GM10248 (cell line): ENCODE measurements at places on chromosomes 16 and 17.

- DNase-seq, result no peak
Measured at GRCh38 chr16:1997494-1998359, 8.0 kb downstream of the SYNGR3 start.

DNA sequence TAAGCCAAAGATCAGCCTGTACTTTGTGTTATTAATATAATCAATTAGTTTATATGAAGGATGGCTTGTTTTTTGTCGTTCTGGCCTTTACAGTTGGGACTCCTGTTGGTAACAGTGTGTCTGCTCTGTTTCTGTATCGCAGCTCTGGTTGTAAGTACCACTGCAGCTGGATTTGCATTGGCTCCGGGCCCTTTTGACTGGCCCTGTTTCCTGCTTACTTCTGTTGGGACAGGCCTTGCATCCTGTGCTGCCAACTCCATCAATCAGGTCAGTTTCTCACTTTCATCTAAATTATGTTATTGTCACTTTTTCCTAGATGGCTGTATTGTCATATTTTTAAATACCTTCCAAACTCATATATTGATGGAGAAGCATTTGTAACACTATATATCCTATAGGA lies 32.7 kb downstream of the COX10 start:
- no peak for DNase-seq

DNA sequence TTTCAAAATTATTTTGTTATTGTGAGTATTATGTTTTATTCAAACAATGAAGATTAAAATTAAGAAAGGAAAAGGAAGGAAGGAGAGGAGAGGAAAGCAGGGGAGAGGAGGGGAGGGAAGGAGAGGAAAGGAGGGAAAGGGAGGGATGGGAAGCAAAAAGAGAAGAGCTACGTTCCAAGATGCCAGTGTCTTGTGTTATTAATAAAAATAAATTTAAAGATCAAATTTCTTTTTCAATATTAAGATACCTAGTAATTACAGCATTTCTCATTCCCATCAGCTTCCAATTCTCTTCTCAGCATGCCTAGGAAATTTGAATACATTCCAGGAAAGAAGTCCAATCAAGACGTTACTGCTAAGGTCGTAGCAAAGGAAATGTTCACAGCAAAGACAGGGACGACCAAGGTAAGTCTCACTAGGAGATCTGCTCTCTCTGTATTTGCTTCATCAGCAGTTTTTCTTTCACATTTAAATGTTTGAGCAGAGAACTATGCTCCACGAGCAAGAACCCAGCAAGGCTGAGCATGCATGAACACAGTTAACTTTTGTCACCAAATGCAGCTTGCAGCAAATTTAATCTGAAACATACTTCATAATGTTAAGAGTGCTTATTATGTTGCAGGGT lies 63.3 kb upstream of the HLF start:
- DNase-seq, result no peak

DNA sequence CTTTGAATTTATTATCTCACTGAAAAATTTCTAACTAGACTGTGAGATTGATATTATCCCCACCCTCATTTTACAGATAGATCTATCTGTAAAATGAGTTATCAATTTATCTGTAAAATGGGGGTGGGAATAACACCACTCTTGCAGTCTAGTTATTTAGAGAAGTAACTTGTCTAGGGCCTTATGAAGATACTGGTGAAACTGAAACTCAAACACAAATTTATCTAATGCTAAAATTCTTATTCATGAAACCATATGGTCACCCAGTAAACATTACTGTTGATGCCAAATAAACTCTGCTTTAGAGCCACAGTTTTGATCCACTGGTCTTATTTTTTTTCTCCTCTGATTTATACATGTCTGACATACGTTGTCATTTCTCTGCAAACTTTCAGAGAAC lies 52.1 kb upstream of the SMIM36 start:
- no peak for DNase-seq

DNA sequence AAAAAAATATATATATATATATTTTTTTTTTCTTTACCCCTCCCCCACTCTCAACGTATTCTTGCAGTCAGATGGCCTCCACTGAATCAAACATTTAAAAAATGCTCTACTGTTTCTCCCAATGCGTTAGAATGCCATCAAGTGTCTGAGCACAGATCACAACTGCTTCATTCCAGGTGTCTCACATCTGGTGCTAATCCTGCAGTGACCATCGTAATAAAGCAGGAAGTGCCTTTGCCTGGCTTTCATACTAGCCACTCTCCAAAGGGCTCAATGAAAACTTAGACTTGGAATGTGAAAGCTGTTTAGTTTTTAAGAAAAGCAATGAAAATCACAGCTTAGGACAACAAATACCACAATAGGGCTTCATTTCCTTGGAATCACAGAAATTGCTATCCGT lies 37.2 kb downstream of the SKAP1 start:
- no peak for DNase-seq

DNA sequence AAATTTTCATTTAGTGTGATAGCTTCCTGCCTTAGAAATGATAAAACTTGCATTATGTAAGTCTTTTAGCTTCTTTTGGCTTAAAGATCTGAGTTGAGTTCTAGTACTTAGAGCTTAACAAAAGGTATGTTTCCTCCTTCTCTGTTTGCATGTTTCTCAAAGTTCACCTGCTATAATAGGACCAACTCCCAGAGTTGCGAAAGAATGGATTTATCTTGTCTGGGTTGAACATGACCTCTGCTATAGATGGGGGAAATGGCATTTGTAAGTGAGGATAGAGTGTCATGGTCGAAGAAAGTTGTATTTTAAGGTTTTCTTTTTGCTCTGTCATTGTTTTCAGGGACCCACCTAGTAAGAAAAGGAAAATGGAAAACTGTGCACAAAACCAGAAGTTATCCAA lies 7.2 kb downstream of the ATMIN start:
- no peak for DNase-seq

- no peak for DNase-seq
Measured at GRCh38 chr17:74099442-74100340, 103.8 kb upstream of the RPL38 start.

DNA sequence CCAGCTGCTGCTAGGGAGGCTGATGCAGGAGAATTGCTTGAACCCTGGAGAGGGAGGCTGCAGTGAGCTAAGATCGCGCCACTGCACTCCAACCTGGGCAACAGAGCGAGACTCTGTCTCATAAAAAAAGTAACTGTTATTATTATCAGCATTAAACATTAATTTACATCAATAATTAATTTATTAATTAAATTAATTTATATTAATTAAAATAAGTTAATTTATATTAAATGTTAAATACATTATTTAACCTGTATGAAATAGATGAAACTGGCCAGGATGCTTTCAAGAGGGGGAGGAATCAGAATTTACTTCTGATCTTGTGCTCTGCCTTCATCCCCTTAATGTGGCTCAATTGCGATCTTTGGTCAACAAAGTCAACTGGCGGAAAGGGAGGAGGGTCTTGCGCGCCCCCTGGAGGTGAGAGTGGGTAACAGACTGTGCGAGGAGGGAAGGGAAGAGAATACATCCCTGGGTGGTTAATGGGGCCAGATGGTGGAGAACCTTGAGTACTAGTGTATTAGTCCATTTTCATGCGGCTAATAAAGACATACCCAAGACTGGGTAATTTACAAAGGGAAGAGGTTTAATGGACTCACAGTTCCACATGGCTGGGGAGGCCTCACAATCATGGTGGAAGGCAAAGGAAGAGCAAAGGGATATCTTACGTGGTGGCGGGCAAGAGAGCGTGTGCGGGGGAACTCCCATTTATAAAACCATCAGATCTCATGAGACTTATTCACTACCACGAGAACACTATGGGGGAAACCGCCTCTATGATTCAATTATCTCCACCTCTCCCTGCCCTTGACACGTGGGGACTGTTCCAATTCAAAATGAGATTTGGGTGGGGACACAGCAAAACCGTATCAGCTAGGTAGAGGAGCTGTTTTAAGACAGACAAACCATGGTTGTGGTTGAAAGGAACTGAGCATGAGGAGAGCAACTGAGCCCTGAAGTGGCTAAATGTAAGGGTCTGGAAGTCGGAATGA lies 15.7 kb upstream of the CPPED1 start:
- DNase-seq, result peak; percentile 73

DNA sequence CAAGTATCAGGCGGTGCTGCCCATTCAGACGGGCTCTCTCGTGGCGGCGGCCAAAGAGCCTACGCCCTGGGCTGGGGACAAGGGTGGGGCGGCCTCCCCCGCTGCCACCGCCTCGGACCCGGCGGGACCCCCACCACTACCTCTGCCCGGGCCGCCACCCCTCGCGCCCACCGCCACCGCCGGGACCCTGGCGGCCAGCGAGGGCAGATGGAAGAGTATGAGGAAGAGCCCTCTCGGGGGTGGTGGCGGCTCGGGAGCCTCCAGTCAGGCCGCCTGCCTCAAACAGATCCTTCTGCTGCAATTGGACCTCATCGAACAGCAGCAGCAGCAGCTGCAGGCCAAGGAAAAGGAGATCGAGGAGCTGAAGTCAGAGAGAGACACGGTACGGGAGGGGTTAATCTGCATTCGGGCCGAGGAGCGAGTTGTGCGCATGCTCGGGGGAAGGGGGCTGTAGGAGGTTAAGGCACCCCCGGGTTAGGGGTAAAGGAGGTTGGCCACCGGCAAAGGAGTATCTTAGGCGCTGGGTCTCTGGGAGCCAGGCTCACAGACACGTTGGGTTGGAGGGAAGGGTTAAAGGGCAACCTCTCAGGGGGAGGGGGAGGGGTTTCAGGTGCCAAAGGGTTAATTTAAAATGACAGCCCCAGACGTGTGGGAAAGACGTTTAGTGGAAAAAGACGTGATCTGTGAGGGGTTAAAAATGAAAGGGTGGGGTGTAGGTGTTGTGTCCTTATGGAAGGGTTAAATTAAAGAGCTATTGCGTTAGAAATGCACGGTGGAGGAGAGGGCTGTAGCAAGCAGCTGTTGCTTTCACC lies 1.4 kb downstream of the MSL1 start:
- DNase-seq, result peak; percentile 66

GRCh38 chr16:86533767-86534351 lies 21.2 kb downstream of the MTHFSD start:
- no peak for DNase-seq

- no peak for DNase-seq
Measured at GRCh38 chr16:82005027-82005830, 6.0 kb downstream of the SDR42E1 start.

DNA sequence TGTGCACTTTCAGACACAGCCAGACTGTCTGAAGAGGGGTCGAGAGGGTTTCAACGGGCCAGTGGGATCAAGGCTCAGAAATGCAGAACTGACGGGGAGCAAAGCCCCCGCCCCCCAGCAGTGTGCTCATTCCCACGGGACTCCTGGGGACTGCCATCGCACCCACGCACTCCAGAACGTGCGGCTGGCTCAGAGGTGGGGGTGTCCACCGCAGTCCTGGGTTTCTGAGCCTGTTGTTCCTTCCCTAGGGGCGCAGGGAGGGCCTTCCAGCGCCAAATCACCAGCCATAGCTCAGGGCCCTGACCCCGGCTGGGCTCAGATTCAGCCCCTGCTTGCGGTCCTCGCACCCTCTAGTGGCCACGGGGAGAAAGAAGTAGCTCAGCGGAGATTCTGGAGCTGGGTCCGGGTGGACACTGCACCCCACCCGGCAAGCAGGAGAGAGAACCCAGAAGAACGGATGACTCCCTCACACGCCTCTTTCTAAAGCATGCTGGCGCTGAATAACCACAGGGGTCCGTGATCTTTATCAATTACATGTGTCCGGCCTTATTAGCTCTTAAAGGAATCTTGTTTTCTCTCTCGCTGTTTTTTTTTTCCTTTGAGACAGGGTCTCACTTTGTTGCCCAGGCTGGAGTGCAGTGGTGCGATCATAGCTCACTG lies 45.0 kb upstream of the USP7 start:
- peak; percentile 90 for DNase-seq

DNA sequence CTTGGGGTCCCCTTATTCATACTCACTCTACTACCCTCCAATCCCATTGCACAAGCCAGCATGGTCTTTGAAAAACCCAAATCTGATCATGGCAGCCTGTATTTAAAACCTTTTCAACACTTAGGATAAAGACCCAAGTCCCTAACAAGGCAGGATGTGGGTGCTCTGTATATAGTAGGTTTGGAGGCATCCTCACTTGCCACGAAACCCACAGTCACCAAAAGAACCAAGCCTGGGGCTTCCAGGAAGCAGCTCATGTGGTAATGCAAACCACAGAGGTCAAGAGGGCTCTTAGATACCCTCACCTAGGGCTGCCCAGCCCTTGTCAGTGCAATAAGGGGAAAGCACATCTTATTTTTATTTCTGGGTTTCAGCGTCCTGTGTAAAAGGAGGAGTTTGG lies 218.6 kb upstream of the ASIC2 start:
- DNase-seq, result no peak
